MG63 (cell line): ENCODE measurements at places on chromosomes 1 and 21.

DNA sequence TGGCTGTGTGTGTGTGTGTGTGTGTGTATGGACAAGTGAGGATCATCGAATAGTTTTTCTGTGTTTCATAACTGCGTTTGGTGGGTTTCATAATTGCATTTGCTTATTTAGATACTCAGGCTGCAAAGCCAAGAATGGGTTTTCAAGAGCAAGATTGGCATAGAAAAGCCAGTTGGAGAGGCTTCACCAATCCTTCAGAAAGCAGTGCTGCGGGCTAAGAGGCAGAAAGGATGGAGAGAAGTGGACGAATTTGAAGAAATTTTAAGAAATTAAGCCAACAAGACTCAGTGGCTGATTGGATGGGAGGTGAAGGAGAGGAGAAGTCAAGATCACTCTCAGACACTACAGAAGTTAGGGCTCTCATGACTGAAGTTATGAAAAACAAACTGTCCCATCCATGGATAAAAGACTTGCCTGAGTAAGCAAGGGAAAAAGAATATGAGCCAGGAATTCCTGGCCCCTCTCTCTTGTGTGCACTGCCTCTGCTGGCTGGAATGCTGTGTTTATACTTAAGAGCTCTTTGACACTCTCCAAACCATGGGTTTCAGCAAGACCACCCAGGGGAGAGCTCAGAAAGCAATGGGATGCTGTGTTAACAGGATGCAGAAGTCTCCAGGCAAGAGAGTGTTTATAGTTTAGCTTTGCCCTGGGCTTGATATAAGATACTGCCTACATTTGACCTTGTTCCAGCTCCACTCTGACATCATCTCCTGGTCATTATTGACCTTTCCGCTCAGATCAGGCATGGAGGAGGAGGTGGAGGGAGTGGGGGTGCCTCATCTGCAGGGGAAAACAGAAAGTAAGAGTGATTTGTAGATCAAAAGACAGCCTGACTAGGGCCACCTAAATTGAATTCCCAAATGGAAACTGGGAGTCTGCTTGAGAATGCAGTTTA is 232.0 kb upstream of the PLXNA2 start:
- DNase-seq, result peak; percentile 30

- DNase-seq, result no peak
Observed at GRCh38 chr1:154416471-154417337, 11.6 kb downstream of the IL6R start.

DNA sequence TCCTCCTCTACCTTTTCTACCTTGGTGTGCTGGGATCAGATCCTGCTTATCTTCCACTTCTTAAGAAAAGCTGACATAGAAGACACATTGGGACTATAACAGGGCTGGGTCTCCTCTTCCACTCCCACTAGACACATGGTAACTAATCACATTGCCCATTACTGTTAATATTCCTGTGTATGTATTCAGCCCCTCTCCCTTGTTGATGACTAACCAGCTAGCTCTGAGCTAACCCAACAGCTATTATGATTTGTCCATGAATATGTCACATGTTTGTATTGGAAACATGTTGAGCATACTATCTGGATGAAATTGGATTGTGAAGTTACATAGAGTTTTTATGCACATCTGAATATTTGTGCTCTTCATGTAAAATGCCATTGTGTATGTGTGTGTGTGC is 52.9 kb downstream of the MPZL1 start:
- DNase-seq, result no peak

- peak; percentile 12 for DNase-seq
Observed at GRCh38 chr1:20590306-20590777, 1.4 kb downstream of the CDA start.

DNA sequence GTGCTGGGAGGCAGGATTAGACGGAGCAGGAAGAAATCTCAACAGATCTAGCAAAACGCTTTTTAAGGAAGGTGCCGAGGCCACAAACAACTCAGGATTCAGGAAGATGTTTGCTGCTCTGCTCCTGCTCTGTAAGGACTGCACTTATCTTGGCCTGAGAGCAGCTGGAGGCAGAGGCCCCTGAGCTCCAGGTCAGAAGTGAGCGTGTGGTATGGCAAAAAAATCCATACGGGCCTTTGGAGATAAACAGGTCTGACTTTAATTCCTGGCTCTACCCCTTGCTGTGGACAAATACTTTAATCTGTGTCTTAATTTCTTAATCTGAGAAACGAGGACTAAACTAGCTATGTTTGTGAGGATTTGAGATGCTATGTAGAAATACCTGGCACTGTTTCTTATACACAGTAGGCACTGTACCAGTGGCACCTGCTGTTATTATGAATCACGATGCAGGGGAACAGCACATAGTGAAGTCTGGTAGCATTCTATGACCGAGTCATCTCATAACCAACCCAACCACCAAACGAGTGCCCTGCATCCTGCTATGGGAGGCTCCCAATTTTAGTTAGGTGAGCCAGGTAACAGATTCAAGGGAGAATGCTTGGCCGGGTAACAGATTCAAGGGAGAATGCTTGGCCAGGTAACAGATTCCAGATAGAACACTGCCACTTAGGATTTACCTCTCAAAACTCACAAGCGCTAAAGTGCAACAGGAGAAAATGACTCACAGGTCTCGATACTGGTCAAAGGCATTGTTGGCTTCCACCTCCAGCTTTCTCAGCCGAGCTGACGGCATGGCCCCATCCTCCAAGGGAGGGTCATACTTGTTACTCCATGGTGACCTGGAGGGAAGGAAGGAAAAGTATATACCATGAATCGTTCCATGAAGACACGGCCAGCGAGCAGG is 65.9 kb downstream of the SLC66A1 start:
- DNase-seq, result no peak

DNA sequence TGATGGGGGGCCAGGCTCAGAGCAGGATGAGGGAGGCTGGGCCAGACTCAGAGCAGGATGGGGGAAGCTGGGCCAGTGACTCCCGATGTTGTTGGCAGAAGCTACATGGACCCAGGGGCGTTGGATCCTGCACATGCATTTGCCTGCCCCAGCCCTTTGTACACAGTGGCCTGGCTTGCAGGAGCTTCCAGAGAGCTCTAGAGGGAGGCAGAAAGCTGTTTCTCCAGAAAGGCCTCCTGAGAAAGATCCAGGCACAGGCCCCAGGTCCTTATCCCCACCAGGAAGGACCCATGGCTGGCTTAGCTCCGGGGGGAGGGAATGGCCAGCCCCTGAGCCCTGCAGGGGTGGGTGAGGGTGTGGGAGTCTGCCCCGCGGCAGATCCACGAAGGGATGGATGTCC is 106.6 kb upstream of the ACTRT2 start:
- DNase-seq, result no peak

DNA sequence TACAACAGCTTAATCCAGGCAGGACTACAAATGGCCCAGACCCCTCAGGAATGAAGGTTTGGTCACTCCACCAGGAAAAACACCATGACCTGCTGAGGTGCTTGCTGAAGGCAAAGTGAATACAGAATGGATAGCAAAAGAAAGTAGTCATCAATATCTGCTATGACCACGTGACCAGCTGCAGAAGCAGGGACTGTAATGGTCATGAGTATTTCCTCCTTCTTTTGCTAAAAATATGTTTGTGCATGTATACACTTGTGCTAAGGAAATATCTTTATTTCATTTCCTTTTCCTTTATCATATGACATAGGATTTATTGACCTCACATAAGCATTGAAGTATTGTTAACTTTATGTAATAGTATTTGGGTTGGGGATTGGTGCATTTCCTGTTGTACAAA is 26.4 kb upstream of the GOLT1A start:
- no peak for DNase-seq

DNA sequence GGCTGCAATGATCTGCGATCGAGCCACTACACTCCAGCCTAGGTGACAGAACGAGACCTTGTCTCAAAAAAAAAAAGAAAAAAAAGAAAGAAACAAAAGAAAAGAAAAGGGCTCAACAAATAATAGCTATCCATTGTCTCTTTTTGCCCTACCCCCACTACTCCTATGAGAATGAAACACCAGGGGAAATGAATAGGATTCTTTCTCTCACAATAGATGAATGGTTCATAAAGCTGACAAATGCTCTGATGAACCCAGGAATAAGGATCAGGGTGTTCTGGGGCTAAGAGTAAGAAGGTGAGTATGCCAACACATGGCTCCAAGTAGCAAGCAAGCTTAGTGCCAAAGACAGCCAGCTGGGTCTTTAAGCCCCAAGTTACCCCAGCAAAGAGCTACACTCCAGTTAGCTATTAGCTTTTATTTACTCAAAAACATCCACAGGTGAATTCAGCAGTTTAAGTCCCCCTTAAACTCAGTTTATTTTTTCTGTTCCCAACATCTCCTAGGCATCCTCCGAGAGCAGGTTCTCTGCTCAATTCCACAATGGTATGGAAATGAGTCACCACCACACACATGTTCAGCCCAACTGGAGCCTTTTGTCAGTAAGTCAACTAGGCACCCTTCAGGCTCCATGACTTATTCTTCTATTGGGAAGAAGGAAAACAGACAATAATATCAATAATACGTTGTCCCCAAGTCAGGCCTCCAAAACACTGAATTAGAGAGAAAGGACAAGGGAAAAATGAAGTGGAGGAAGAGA is 4.2 kb downstream of the ADORA3 start:
- no peak for DNase-seq

- DNase-seq, result no peak
Observed at GRCh38 chr1:47915677-47916353, 81.4 kb downstream of the TRABD2B start.

GRCh38 chr1:110860174-110860573 is 12.8 kb upstream of the CD53 start:
- DNase-seq, result no peak

DNA sequence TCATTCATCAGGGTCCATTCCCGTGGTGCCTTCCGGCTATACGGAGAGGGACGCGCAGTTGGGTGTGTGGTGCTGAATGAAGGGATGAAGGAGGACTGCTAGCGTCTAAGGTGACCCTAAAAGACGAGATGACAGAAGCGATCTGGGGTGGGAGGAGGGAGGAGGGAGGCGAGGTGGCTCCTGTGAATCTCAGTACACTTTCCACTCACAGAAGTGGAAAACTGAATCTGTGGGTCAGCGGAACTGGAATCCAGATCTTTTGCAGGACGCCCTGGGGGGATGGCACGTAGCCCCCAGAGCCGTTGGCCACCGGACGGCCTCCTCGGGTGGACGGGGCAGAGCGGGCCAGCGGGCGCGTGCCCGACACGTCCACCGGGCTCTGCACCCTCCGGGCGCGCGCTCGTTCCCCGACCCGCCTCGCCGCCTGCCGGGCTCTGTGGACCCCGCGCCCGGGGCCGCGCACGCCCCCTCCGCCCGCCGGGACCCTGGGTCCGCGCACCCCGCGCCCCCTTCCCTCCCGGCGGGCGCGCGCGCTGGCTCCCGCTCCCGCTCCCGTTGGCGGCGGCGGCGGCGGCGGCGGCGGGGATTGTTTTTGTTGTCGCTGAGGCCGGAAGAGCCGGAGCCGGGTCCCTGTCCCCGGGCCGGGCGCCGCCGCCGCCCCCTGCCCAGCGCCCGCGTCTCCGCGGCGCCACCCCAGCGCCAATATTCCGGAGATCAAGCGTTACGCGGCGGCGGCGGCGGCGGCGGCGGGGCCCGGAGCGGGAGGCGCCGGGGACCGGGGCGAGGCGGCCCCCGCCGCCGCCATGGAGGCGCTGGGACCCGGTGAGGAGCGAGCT is at the start of gene AGO4:
AGO4 (plus strand) TSS at position 403 of the 836 bp plus-strand sequence; CDS start at position 804, 401 bp downstream.
- DNase-seq, result peak; percentile 74

- DNase-seq, result no peak
Observed at GRCh38 chr1:71657891-71658679, 577.2 kb upstream of the ZRANB2 start.

GRCh38 chr1:34884961-34885360 is 25.4 kb upstream of the SMIM12 start:
- DNase-seq, result no peak

- no peak for DNase-seq
Observed at GRCh38 chr1:3323021-3323795, 131.3 kb upstream of the ARHGEF16 start.

DNA sequence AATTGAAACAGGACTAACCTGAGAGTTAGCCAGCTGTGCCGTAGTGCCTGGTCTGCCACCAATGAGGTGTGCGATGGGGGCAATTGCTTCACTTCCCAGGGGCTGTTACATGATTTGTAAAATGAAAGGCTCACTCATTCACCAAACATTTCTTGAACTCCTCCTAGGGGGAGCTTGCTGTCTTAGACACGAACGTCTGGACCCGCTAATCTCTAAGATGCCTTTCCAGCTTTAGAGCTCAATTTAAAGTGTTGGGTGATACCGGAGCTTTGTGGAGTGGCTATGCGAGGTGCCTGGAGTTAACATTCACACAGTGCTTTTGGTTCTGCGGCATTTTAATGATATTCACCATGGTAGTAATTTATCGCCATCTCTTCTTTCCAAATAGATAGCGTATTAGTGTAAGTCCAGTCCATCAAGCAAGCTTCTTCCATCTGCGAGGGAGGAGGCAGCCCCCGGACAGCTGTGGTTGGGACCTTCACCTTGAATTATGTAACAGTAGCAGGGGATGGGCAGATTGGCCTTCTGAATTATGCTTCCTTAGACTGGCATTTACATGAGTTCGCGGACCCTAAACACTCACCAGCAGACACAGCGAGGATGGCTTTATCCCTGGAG is 179.9 kb downstream of the ADSS2 start:
- no peak for DNase-seq

DNA sequence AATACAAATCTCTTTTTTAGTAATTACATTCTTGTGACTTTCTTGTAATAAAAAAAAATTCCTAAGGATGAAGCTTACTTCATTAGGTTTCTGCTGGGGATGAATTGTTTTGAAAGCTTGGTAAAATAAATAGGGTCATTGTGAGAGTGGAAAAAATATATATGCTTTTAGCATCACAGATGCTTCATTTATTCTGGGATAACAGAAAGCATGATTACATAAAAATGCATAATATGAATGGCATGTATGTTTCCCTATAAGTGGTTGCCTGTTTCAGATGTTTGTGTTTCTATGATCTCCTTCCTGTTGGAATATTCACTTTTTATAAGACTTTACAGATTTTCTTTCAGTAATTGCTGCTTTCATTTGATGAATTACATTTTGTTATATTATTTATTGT is 42.3 kb downstream of the HMCN1 start:
- no peak for DNase-seq

DNA sequence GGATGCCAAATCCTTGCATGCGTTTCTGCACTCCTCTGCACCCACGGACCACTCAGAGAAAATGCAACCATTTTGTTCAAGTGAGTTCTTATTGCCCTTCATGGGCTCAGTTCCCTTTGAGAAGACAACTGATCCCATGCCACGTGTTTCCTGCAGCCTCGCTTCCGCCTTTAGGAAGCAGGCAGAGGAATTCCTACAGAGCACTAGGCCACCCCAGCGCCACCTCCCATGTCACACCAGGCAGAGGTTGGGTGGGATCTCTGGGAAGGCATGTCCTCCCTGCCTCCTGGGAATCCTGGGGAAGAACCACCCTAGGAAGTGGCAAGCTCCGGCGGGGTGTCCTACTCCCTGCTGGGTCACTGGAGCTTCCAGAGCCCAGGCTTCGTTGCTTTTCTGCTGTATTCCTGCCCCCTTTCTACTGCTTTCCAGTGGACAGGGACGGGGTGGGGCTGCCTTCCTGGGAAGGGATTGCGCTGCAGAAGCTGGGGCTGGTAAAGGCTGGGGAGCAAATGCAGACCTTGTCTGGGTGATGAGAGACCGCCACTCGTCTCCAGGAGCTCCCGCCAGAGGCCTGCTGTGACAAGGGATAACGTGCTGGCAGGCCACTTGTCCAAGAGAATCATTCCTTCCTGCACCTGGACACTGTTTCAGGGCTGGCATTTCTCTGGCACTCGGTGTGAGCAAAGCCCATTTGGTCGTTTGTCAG is 478.2 kb upstream of the VAMP3 start:
- no peak for DNase-seq
